ENCODE measurements at places on chromosomes 7 and 10. TPM values are rescaled to one million over a fixed set of nuclear protein-coding genes. Genes with fewer than 3 reads are reported as not detected.
A peak's percentile ranks its signal among the peaks of the same experiment; 100 is the strongest.

GRCh38 chr7:125828153-125828700 is 898.6 kb upstream of the POT1 start:
- no peaks in the 10 kb centered on the region for H3K36me3 ChIP-seq
- DNase-seq = peak; percentile 45
- no peaks in the 10 kb centered on the region for H3K27me3 ChIP-seq
- no peak overlapping the region for H3K4me3 ChIP-seq
- peak overlapping the region; percentile 36 for H3K27ac ChIP-seq
- H3K4me1 ChIP-seq = peaks cover 4% of the 10 kb centered on the region

DNA sequence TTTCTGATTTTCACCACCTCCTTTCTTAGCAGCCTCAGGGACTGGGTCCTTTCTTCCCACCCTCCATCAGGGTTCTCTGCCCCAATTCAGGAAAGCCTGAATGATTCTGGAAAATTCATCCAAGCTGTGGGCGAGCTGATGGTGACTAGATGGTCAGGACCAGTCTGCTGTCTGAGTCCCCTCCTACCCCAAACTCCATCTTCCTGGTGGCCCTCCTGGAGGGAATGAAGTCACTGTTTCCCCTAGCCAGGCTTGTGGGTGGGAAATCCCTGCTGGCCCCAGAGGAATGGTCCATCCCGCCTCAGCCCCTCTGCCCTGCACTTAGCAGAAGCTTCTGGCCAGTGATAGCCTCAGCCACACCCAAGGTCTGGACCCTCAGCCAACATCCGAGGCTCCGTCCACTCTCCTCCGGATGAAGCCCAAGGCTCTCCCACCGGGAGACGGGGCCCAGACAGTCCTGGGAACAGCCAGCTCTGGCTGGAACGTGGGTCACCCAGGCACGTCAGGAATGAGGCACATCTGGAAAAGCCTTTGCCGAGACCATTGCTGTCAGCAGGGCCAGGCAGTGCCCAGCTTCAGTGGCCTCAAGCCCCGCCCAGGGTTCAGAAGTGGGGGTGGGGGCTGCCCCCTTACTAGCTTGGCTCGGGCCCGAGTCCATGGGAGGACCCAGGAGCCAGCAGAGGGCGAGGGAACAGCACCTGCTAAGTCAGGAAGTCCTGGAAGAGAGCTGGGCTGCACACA is 4.0 kb upstream of the AQP1 start:
- no peak overlapping the region for H3K27ac ChIP-seq
- H3K4me1 ChIP-seq = peaks cover 18% of the 10 kb centered on the region
- H3K36me3 ChIP-seq = peaks cover 6% of the 10 kb centered on the region
- H3K4me3 ChIP-seq = no peak overlapping the region

GRCh38 chr10:102998399-102998907 is 80.4 kb downstream of the CNNM2 start:
- H3K36me3 ChIP-seq = no peaks in the 10 kb centered on the region
- H3K27ac ChIP-seq = no peak overlapping the region
- DNase-seq = no peak

DNA sequence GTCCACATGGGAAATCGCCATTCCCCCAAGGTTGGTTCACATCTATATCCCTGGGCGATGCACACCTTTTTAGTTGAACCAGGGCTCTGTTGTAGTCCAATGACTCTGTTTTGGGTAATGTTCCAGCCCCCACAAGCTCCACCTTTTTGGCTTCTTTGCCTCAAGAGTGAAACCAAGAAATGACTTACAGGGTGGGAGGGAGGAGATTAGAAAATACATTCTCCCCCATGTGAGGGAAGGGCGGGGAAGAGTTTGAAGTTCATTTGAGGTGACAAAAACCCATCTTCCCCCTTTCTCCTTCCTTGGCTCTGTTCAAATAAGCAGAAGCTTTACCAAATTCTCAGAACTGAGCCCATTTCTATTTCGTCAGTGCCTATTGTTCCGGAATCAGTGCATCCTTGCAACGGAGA is 82.8 kb downstream of the GATA3 start:
- H3K4me1 ChIP-seq = peaks cover 7% of the 10 kb centered on the region
- H3K27me3 ChIP-seq = no peaks in the 10 kb centered on the region
- no peak overlapping the region for H3K4me3 ChIP-seq
- no peak for DNase-seq

DNA sequence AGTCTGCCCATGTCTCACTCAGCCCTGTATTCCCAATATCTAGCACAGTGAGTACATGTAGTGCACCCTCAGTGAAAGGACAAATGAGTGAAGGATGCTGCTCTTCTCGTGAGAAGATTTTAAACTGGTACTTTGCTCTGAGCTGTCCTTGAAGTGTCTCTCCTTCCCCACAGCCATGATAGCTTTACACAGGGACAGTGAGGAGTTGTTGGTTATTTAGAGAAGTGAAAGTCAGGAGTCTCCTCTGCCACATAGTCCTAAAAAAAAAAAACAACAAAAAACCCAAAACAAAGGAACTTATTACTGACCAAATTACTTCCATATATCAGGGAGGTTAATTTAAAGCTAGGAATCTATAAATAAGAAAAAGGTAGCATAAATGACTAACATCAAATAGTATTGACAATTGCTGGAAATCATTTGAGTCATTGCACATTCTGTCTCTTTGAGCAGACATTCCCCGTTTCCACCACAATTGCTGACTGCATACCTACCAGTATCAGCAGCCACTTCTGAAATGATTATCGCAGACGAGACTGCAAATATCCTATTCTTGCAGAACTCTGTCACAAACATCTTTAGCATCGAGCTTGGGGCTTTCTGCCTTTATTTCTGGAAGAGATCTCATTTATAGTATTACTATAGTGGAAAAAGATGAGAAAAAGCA is 202.1 kb downstream of the PTEN start:
- no peak for DNase-seq
- H3K4me3 ChIP-seq = no peak overlapping the region
- peaks cover 17% of the 10 kb centered on the region for H3K4me1 ChIP-seq
- H3K27me3 ChIP-seq = no peaks in the 10 kb centered on the region
- no peaks in the 10 kb centered on the region for H3K36me3 ChIP-seq

DNA sequence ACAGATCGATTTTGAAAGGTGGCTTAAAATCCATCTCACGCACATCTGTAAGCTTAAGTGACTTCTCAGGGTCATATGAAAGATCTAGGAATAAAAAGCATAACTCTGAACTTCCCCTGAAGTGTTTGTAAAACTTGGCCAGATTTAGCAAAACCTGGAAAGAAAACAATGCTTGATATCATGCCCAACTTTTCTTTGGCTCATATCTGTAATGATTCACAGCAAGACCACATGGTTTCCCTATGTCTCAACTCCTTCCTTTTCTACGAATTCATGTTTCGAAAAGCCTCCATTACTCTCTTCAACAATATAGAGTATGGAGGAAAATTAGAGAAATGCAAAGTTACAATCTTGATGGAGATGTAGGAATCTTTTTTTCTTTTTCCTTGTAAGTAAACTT is 20.1 kb upstream of the CABCOCO1 start:
- peak overlapping the region; percentile 61 for H3K27ac ChIP-seq
- no peaks in the 10 kb centered on the region for H3K27me3 ChIP-seq
- no peaks in the 10 kb centered on the region for H3K36me3 ChIP-seq
- peak overlapping the region; percentile 21 for H3K4me3 ChIP-seq
- DNase-seq = peak; percentile 86

DNA sequence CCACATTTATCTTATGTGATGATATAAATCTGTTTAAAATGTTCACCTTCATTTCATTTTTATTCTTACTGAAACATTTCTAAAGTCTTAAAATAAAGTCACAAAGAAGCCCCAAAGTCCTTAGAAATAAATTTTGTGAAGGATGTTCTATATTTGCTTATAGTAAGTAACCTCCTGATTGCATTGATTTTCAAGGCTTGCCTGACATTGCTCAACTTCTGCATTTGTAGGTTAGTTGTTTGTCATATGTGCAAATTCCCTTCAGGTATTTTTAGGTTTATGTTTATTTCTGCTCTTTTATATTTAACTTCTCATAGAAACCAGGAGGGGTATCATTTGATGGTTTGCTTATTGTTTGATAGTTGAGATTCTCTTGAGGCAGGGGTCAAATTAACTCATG is 417.8 kb downstream of the ARL4A start:
- no peaks in the 10 kb centered on the region for H3K27me3 ChIP-seq
- no peak for DNase-seq
- H3K4me1 ChIP-seq = peaks cover 6% of the 10 kb centered on the region
- H3K27ac ChIP-seq = no peak overlapping the region
- no peaks in the 10 kb centered on the region for H3K36me3 ChIP-seq

DNA sequence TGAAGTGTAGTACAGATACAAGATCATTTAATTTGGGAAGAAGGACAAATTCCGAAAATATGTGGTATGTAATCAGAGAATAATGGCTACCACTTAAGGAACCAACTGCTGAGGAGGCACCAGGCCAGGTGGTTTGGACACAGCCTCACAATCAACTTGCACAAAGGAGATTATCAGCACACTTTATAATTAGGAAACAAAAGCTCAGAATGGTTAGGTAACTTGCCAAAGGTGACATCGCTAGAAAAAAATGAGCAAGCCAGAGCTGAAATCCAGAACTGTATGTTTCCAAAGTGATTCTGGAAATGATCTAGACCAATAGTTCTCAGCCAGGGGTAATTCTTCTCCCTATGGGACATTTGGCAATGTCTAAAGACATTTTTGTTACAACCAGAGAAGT is 36.6 kb downstream of the ERCC6 start:
- H3K27ac ChIP-seq = no peak overlapping the region
- H3K27me3 ChIP-seq = no peaks in the 10 kb centered on the region
- peaks cover 74% of the 10 kb centered on the region for H3K36me3 ChIP-seq
- H3K4me1 ChIP-seq = peaks cover 5% of the 10 kb centered on the region

- H3K36me3 ChIP-seq = no peaks in the 10 kb centered on the region
- no peaks in the 10 kb centered on the region for H3K4me1 ChIP-seq
- DNase-seq = no peak
- no peak overlapping the region for H3K4me3 ChIP-seq
- no peaks in the 10 kb centered on the region for H3K27me3 ChIP-seq
Observed at GRCh38 chr10:129345763-129346162, 121.3 kb upstream of the MGMT start.

DNA sequence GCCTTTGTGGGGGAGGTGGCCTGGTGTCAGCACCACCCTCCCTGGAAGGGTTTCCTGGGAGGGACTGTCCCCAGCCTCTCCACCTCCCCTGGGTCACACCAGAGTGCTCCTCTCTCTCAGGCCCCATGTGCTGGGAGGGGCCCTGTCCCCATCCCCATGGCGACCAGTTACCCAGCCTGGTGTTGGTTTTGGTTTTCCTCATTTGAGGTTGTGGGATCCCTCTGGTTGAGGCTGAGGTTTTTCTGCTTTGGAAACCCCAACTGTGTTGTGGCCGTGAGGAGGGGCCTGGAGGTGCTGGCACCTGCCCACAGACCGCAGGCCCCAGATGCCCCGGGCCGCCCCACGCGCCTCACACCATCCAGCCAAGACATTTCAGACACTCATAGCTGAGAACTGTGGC is 106.3 kb downstream of the GRK5 start:
- no peaks in the 10 kb centered on the region for H3K36me3 ChIP-seq
- H3K4me3 ChIP-seq = no peak overlapping the region
- peaks cover 33% of the 10 kb centered on the region for H3K4me1 ChIP-seq
- no peak for DNase-seq

GRCh38 chr7:24574386-24574785 is 1.1 kb downstream of the PALS2 start:
- H3K36me3 ChIP-seq = peaks cover 6% of the 10 kb centered on the region
- peak overlapping the region; percentile 99 for H3K4me3 ChIP-seq
- H3K4me1 ChIP-seq = peaks cover 19% of the 10 kb centered on the region
- H3K27ac ChIP-seq = peak overlapping the region; percentile 95
- no peak for DNase-seq

GRCh38 chr7:18546576-18546975 is 51.0 kb downstream of the HDAC9 start:
- H3K27ac ChIP-seq = no peak overlapping the region
- H3K4me3 ChIP-seq = no peak overlapping the region
- H3K36me3 ChIP-seq = peaks cover 10% of the 10 kb centered on the region
- no peaks in the 10 kb centered on the region for H3K27me3 ChIP-seq
- peaks cover under 1% of the 10 kb centered on the region for H3K4me1 ChIP-seq

GRCh38 chr10:47259466-47259865 is 40.5 kb upstream of the GDF10 start:
- H3K36me3 ChIP-seq = no peaks in the 10 kb centered on the region
- no peak overlapping the region for H3K4me3 ChIP-seq
- peaks cover 15% of the 10 kb centered on the region for H3K27me3 ChIP-seq

DNA sequence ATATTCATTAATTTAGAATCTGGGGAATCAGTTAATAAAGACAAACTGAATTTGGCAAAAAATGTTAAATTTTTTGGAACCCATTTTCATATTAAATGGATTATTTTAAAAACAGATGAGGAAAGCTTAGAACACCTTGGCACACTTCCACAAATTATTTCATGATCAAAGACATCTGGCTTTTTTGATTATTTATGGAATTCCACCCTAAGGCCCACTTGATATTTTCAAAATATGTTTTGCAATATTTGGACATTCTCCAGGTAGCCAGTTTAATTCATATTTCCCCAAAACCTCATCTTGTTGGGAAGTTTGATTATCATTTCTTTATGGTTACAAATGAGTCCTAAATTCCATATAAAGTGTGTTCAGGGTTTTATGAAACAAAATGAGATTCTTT is 129.9 kb downstream of the DOCK4 start:
- no peaks in the 10 kb centered on the region for H3K36me3 ChIP-seq
- H3K4me1 ChIP-seq = peaks cover 27% of the 10 kb centered on the region
- H3K27ac ChIP-seq = no peak overlapping the region

- H3K4me3 ChIP-seq = no peak overlapping the region
- H3K27ac ChIP-seq = no peak overlapping the region
- H3K4me1 ChIP-seq = no peaks in the 10 kb centered on the region
- DNase-seq = no peak
- no peaks in the 10 kb centered on the region for H3K36me3 ChIP-seq
Observed at GRCh38 chr10:80649183-80649582, 111.5 kb downstream of the SH2D4B start.

DNA sequence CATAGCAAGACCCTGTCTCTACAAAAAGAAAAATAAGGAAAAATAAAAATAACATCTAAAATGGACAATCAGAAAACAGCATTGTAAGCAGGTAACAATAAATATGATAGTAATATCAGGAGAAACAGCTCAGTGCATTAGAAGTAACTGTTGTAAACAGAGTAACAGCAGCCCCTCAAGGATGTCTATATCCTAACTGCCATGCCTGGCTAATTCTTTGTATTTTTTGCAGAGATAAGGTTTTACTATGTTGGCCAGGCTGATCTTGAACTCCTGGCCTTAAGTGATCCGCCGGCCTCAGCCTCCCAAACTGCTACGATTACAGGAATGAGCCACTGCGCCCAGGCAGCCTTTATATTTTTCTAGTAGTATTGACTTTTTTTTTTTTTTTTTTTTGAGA is 7.5 kb downstream of the SORBS1 start:
- no peaks in the 10 kb centered on the region for H3K36me3 ChIP-seq
- peaks cover 16% of the 10 kb centered on the region for H3K27me3 ChIP-seq
- DNase-seq = no peak

- no peaks in the 10 kb centered on the region for H3K36me3 ChIP-seq
- DNase-seq = no peak
- H3K27ac ChIP-seq = no peak overlapping the region
Observed at GRCh38 chr7:147012666-147013065, 896.1 kb downstream of the CNTNAP2 start.

GRCh38 chr10:73716251-73716650 is 18.3 kb upstream of the AGAP5 start:
- H3K27me3 ChIP-seq = no peaks in the 10 kb centered on the region
- DNase-seq = no peak
- no peak overlapping the region for H3K4me3 ChIP-seq
- peaks cover 84% of the 10 kb centered on the region for H3K36me3 ChIP-seq
- H3K27ac ChIP-seq = no peak overlapping the region

- no peak overlapping the region for H3K4me3 ChIP-seq
- no peak overlapping the region for H3K27ac ChIP-seq
- peaks cover 13% of the 10 kb centered on the region for H3K4me1 ChIP-seq
Observed at GRCh38 chr7:92161271-92161670, 17.7 kb downstream of the LRRD1 start.

COL26A1 gene
- total RNA-seq = not detected

EBLN1 gene
- total RNA-seq = not detected

TFEC gene
- not detected for total RNA-seq

OR9A2 gene
- total RNA-seq = not detected

CUL1 gene
- total RNA-seq = 49.2 TPM

SDK1 gene
- total RNA-seq = 1.5 TPM

GARIN1A gene
- 2.3 TPM for total RNA-seq

NUTM2A gene
- total RNA-seq = 0.82 TPM
